Activated CD4-positive, CD25-positive, alpha-beta regulatory T cell (primary cell): ENCODE measurements at places on chromosomes 16 and 17.
A peak's percentile ranks its signal among the peaks of the same experiment; 100 is the strongest.

DNA sequence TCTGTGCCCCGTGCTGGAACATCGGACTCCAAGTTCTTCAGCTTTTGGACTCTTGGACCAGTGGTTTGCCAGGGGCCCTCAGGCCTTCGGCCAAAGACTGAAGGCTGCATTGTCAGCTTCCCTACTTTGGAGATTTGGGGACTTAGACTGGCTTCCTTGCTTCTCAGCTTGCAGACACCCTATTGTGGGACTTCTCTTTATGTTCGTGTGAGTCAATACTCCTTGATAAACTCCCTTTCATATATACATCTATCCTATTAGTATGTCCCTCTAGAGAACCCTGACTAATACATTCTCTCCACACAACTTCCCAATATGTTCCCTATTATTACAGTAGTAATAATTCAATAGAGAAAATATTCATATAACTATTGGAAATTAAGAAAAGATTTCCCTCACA, 9.2 kb upstream of the ASGR2 start:
- DNase-seq, result no peak

DNA sequence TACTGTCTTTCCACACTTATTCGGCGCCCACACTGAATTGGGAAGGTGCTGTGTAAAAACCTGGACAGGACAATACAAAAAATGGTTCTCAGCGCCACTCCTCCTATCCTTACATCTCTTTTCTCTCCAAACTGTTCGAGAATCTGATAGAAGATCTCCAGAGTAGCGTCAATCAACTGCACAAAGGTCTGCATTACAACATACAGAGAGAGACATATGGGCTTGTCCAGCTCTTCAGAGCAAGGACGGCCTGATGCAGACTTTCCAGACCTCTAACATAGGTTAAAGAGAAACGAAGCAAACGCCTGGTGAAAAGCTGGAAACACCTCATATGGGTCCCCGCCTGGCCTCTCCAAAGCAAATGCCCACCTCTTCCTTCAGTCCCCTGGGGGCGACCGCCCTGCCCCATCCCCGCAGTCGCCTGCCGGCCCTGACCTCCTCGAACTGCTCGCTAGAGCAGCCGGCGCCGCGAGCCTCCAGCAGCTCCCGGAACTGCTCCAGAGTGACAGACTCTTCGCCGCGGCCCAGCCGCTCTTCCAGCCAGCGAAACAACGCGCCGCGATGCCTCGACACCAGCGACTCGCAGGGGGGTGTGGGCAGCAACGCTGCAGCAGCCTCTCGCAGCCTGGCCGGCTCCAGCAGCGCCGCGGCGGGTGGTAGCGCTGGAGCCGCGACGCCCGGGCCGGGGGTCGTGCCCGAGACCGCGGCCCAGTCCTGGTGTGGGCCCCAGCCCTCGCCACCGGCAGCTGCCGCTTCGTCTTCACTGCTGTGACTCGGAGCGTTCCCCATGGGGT, 526 bp downstream of the ZZEF1 start:
- no peak for DNase-seq

- DNase-seq, result no peak
Measured at GRCh38 chr16:29811896-29812665, at the start of gene PRRT2. TSS of gene PRRT2 (plus strand) at chr16:29812193. CDS start at chr16:29813055, 862 bp downstream.

DNA sequence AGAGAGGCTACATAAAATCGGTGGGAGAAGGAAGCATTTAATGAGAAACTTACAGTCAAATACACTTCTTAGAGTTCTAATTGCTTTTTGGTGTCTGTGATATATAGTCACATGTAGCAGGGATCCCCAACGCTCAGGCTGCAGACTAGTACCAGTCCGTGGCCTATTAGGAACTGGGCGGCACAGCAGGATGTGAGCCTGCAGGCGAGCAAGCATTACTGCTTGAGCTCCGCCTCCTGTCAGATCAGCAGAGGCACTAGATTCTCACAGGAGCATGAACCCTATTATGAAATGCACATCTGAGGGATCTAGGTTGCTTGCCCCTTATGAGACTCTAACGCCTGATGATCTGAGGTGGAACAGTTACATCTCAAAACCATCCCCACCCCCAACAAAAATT, 158.5 kb downstream of the TANC2 start:
- no peak for DNase-seq

GRCh38 chr17:78905116-78905515, 2.1 kb upstream of the CEP295NL start:
- no peak for DNase-seq

GRCh38 chr16:2664574-2664982, 17.7 kb upstream of the KCTD5 start:
- no peak for DNase-seq

DNA sequence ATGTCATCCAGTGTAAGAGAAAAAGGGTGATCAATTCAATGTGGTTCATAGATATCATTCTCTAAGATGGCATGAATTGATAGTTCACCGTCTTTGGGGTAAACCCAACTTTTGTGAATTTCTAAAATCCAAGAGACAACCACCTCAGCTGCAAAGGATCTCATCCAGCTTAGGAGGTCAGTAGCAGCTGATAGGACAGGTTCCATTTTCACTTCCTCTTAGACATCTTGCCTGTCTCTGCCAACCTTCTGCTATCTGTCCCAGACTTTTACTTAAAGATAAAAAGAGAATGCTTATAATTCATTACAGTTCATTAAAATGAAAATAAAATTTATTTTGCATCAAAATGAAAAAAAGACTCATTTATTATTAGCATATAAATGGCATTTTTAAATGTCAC, 468.2 kb downstream of the XYLT1 start:
- no peak for DNase-seq

DNA sequence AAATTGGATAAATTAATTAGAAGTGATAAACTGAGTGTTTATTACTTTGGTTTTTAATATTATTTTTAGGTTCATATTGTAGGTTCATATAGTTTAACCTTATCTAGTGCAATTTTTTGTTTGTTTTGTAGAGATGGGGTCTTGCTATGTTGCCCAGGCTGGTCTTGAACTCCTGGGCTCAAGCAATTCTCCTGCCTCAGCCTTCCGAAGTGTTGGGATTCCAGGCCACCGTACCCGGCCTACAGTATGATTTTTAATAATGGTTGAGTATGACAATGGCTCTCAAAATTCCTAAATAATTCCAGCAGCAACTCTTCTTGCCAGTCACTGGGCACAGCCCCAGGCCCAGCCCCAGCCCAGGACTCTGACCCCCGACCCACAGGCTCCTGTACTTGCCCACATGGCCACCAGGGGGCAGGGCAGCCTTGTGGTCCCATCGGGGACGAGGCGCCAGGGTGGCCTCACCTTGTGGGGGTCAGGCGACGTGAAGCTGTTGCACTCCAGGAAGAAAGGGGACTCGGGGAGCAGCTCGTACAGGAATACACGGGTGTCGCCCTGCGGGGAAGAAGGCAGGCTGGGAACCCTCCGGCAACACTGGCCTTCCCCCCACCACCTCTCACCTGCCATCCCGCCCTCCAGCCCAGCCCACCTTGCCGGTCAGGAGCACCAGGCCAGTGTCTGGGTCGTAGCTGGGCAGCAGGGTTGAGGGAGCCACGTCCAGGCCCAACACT, 7.9 kb upstream of the PAM16 start:
- DNase-seq, result peak; percentile 51

- no peak for DNase-seq
Measured at GRCh38 chr16:71627731-71628181, 1.8 kb downstream of the MARVELD3 start.

DNA sequence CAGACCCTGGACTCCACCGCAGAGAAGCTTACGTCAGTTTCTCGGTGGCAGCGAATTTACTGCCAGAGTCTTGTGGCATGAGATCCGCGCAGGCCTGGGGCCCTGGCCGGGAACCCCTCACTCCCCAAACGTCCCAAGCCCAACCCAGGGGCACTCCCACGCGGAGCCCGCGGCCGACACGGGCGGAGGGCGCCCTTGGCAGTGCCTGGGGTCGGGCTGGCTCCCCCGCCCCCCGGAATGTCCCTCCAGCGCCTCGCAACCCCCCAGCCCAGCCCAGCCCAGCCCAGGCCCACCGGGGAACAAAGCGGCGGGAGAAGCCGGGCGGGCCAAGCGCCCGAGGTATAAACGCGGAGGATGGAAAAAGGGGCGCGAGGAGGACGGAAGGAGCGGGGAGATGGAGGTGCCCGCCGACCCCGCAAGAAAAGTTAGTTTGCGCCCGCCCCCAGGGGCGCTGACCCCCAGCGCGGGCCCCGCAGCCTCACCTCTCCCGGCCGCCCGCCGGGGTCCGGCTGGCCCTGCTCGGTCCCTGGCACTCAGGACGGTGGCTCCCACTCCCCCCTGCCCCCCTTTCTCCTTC, 330 bp downstream of the CASKIN2 start:
- no peak for DNase-seq

GRCh38 chr16:3017794-3018506, at the start of gene CLDN6:
TSS of gene CLDN6 (minus strand) at chr16:3018183. CDS start at chr16:3016021, 2,162 bp downstream.
- DNase-seq, result no peak

- DNase-seq, result no peak
Measured at GRCh38 chr16:17318238-17318637, 152.5 kb downstream of the XYLT1 start.

GRCh38 chr17:61389670-61390478, 9.8 kb upstream of the TBX2 start:
- DNase-seq, result no peak

GRCh38 chr17:79622776-79623175, 11.9 kb upstream of the RBFOX3 start:
- no peak for DNase-seq

- peak; percentile 50 for DNase-seq
Measured at GRCh38 chr16:69123910-69124309, 8.5 kb downstream of the CHTF8 start.

GRCh38 chr17:21001111-21001812, 41.5 kb downstream of the USP22 start:
- no peak for DNase-seq

GRCh38 chr17:81191646-81192045, 25.6 kb upstream of the AATK start:
- DNase-seq, result no peak

- DNase-seq, result no peak
Measured at GRCh38 chr17:77373299-77374169, 232.8 kb downstream of the SEC14L1 start.

- no peak for DNase-seq
Measured at GRCh38 chr17:38561416-38562214, 44.1 kb downstream of the SRCIN1 start.

- DNase-seq, result no peak
Measured at GRCh38 chr16:27972500-27972899, 91.0 kb downstream of the GSG1L start.

- DNase-seq, result no peak
Measured at GRCh38 chr17:77572065-77572601, 386.4 kb upstream of the TNRC6C start.

DNA sequence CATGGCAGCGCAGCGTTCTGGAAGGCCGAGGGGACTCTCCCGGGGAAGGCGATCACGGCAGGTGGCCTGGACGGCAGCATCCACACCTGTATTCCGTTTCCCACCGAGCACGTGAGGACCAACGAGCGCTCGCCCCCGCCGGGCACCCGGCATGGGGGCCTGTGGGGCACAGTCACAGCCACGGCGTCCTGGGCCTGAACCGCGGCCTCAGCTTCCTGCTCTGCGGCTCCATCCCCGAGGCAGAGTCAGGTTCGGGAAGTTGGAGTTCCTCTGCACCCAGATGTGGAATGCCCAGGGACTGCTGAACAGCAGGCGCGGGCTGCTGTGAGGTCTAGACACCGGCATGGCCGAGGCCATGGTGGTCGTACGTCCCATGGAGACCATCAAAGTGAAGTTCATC, 1713.9 kb downstream of the TP53TG3F start:
- DNase-seq, result no peak

DNA sequence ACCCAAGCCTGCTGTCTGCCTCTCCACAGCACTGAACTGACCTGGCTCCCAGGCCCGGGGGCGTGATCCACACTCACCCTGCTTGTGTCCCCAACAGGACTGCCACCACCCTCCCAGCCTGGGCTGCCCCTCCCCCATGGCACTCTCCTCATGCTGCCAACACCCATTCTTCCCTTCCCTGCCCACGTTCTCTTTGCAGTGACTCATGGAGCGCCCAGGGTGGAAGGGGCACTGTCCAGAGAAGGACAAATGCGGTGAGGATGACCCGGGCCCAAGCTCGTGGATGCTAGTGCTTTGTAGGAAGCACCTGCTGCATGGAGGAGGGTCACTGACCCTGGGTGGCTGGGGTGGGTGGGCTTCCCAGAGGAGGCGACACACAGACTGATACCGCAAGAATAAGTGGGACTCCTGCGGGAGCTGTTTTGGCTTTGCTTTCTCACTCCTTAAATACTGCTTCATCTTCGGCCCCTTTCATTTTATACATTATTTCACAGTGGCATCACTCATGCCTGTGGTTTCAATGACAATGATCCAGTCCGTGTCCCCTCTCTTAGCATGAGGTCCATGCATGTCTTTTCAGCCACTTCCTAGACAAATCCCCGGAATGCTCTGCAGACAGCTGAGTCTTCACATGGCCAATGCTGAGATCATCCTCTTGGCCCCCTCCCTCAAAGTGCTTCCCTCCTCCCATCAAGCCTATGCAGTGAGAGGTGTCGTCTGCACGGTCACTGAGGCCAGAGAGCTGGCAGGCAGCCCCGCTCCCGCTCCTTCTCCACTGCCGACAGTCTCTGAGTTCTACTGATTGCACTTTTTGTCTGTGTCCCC, 17.6 kb downstream of the CDK5R1 start:
- no peak for DNase-seq

GRCh38 chr17:74903671-74904070, 10.2 kb upstream of the FADS6 start:
- no peak for DNase-seq

DNA sequence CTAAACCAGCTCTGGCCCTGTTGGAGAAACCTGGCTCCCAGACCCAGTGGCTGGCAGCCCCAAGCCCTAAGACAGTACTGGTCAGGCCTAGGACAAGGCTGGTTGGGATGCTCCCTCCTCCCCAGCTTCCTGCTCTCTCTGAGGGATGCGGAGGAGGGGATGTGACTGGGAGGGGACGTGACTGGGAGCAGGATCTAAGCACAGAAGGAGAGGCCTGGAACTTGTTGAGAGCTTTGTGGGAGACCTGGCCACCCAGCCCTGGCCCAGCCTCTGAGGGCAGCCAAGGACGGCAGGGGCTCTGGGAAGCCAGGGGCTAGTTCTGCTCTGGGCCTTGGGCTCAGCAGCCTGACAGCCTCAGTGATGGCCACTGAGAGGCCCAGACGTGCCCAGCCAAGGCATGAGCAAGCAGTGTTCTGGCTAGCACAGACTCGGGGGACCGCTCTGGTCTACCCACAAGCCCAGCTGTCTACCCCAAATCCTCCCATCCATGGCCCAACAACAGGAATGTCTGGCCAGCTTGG, 22.8 kb downstream of the ATP6V0D1 start:
- DNase-seq, result no peak

GRCh38 chr17:39213852-39214251, 11.9 kb downstream of the STAC2 start:
- no peak for DNase-seq

DNA sequence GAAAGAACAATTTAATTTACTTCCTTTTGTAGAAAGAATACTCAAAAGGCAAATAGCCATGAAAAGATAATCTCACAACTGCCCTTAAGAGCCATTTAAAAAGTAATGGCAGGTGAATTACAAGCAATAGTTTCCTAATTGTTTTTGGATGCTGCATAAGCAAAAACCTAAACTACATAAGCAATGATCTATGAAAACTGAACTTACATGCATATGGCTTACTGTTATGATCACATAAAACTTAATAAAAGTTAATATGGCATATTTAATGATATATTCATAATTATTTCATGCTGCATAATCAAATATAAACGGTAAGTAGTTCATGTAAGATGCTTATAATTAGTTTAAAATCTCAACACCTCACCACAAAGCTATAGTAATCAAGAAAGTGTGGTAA, 18.6 kb downstream of the BRCA1 start:
- DNase-seq, result no peak
